Right forelimb (tissue), 1 donor: ENCODE measurements at places on chromosomes 5 and 9.

GRCh38 chr5:174953871-174954270, 229.5 kb downstream of the MSX2 start:
- no peak for DNase-seq

DNA sequence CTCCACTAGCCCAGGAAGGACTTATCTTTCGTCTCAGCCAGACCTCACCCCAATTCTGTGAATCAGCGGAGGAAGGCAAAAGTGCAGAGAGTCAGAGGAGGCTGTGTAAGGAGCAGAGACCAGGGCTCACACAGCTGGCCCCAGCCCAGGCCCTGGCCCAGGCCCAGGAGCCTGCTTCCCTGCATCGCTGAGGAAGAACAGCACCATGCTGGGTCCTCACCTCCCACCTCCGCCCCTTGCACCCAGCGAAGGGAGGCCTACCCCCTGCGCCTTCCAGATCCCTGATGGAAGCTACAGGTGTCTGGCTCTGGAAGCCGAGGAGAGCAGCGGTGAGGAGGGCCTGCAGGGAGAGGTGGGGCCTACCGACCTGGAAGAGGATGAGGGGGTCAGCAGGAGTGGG, 22.3 kb upstream of the SYNPO start:
- DNase-seq, result no peak

DNA sequence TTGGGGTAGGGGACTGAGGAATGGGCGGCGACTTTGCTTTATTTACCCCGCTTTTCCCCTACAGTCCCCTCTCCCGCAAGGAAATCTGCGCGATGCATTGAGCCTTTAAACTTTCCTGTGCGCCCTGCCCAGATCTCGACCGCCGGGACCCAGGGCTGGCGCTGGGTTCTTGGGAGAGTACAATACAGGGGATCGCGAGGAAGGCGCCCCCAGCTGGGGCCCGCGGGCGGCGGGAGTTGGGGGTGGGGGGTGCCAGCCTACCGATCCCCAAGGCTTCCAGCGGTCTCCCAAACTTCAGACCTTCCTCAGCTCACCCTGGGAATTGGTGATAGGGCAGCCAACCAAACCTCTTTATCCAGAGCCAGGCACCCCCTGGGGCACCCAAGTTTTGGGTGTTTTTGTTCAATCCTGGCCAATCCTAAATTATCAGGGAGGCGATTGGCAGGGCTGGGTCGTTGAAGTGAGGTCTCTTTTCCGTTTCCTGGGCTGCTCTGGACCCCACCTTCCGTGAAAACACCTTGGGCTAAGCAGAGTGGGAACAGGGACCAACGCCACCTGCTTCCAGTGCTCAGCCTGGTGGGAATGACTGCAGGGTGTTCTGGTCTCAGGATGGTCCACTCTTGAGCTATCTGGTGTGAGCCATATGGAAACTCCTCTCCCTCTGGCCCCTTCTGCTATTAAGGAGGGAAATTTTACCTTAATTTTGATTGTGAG, 51.4 kb upstream of the DAB2IP start:
- no peak for DNase-seq

GRCh38 chr9:109143881-109144562, 23.0 kb downstream of the FRRS1L start:
- no peak for DNase-seq

- no peak for DNase-seq
Observed at GRCh38 chr5:11905206-11905605, 960 bp upstream of the CTNND2 start.

GRCh38 chr5:131196331-131196730, 25.6 kb downstream of the LYRM7 start:
- no peak for DNase-seq

DNA sequence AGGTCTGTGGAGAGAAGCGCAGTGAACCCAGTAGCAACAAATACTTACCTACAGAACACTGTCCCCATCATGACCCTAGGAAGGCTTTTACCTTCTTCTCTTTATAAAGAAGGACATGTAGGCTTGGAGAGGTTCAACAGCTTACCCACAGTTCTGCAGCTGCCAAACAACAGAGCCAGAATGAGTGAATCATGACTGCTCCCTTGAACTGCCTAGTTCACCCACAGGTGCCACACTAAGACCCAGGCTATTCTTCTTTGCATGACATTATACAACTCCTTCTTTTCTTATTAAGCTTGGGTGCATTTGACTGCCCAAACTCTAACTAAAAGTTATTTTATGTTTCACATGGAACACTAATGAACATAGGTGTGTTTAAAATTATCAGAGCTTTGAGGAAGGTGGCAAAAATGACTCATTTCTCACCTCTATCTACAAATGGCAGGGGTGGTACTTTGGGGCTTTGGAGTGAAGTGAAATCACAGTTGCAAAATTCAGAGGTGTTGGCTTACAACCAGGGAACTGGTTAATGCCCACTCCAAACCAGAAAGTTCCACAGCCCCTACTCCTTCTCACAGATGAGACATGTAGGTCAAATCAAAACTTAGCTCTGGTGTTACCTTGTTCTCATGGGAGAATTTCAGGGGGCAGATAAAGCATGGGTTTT, 201.6 kb downstream of the SEMA6A start:
- DNase-seq, result no peak

- DNase-seq, result no peak
Observed at GRCh38 chr5:130159968-130160367, 255.7 kb downstream of the CHSY3 start.

- no peak for DNase-seq
Observed at GRCh38 chr9:130333041-130333711, 67.6 kb downstream of the HMCN2 start.

GRCh38 chr5:104967806-104968410, 1405.3 kb upstream of the NUDT12 start:
- DNase-seq, result no peak

- peak; percentile 15 for DNase-seq
Observed at GRCh38 chr9:137959641-137960411, 82.2 kb downstream of the CACNA1B start.

DNA sequence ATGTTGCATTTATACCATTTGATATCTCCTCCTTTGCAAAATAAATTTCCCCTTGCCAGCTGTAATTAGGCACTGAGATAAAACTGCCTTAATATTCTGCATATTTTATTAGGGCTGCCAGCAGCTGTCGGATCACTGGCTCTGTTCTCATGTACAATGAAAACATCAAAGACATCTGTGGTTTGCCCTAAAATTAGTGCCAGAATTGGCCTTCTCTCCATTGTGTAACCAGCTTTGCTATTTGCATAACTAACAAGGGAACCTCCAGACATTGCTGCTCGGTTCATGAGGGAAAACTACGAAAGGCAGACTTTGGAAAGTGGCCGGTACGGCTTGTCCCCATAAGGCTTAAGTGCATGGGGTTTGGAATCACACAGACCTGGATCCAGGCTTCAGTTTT, 45.5 kb upstream of the KIF2A start:
- DNase-seq, result no peak

DNA sequence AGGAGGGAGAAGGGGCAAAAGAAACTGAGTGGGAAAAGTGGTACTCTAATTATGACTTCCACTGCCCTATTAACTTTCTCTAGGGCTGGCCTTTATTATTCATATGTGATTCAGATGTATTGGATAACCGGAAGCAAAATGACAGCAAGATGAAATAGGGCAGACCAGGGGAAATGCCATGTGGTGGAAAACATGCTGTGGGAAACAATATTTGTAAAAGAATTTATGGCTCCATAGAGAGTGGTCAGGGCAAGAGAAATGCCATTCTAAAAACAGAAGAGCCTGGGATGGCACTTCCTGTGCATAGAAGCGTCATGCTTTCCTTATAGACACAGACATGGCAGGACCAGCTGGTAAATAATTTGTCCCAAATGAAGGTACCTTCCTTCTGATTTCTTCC, 67.7 kb downstream of the MEGF10 start:
- DNase-seq, result no peak

GRCh38 chr9:81416476-81417298, 272.7 kb downstream of the TLE1 start:
- no peak for DNase-seq

DNA sequence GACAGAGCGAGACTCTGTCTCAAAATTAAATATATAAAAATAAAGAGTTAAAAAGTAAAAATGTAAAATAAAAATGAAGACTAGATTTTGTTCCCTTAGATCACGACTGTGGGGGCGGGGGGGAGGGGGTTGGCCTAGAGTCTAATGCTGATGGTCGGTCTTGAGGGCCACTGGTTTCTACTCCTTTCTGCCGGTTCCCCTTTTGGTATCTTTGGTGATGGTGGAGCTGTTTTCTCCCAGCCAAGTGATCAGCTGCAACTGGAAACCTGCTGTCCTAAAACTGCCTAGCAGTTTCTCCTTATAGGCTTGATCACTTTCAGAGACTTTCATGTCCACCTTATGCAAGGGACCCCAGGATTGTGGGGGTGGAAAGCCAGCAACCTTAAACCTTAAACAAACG, 1.1 kb downstream of the SRD5A1 start:
- no peak for DNase-seq

GRCh38 chr5:9207817-9208418, 338.0 kb downstream of the SEMA5A start:
- DNase-seq, result no peak

DNA sequence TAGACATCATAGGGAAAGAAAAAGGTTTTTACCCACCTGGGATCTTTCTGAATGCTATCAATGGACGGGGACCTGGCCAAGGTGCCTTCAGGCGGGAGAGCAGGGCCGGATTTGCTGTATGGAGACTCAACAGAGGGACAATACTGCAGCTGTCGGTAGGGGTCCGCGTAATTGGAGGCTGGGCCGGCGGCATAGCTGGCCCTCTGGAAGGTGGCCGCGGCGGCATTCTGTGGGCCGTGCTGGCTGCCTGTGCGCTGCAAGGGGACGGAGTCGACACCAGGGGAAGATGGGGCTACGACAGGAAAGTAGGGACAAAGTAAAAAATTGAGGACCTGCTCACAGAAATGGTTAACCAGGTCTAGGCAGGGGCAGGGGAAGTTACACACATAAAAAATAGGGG, 557.9 kb downstream of the CTNND2 start:
- DNase-seq, result no peak

DNA sequence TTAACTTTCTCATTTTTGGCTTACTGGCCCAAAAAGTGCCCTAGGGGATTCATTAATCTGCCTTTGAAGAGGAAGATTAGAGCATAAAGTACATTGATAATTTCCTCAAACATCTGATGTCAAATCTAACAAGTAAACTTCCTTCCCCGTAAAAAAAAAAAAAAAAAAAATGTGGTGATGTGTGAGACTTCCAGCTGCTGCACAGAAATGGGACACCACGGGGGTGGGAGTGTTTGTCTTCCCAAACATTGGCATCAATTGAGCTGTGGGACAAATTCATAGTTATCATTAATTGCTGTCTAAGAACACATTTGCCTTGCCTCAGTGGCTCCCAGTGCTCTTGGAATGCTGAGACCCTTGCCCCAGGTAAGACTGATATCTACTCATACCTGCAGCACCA, 149.6 kb downstream of the ADAMTS12 start:
- no peak for DNase-seq

DNA sequence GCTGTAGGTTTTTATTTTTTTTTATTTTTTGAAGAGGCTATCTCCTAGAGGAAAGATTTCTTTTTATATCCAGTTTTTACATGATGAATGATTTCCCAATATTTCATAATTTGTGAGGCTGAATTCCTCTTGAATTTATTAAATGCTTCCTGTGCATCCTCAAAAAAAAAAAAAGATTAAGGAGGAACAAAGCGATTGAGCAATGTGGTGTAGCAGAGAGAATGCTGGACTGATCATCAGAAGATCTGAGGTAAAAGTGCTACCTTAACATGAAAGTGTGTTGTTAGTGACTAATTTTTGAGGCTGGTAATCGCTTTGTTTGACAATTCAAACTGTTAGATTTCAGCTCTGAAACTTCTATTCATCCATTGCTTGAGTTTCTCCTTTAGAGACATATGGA, 125.1 kb downstream of the ESM1 start:
- no peak for DNase-seq

DNA sequence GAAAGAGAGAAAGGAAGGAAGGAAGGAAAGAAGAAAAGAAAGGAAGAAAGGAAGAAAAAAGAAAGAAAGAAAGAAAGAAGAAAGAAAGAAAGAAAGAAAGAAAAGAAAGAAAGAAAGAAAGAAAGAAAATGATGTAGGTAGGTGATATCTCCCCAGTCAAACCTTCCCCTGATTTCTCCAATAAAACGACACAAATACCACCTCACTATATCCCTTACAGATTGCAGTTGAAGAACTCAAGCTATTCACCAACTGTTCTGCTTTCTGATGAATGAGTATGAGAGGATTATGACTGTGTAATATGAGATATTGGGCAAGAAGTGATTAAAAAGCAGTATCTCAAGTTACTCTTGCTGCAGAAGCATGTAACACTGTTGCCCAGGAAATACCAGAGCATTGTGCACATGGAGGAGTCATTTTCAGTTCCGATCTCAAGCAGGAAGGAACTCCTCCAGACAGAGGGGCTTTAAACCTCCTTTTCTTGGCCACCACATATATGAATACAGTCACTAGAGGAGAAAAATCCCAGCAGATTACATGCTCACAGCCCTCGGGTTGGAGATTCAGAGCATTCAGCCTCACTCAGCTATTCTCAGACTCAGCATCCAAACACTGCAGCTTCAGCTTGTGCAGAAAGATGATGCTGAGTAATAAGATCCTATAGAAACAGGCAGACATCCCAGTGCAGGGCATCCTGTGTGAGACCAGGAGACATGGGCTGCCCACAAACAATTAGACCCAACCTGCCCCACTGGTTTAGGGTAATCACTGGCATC, 61.4 kb downstream of the UGCG start:
- peak; percentile 54 for DNase-seq

- peak; percentile 22 for DNase-seq
Observed at GRCh38 chr5:1734271-1734907, 65.2 kb downstream of the MRPL36 start.

DNA sequence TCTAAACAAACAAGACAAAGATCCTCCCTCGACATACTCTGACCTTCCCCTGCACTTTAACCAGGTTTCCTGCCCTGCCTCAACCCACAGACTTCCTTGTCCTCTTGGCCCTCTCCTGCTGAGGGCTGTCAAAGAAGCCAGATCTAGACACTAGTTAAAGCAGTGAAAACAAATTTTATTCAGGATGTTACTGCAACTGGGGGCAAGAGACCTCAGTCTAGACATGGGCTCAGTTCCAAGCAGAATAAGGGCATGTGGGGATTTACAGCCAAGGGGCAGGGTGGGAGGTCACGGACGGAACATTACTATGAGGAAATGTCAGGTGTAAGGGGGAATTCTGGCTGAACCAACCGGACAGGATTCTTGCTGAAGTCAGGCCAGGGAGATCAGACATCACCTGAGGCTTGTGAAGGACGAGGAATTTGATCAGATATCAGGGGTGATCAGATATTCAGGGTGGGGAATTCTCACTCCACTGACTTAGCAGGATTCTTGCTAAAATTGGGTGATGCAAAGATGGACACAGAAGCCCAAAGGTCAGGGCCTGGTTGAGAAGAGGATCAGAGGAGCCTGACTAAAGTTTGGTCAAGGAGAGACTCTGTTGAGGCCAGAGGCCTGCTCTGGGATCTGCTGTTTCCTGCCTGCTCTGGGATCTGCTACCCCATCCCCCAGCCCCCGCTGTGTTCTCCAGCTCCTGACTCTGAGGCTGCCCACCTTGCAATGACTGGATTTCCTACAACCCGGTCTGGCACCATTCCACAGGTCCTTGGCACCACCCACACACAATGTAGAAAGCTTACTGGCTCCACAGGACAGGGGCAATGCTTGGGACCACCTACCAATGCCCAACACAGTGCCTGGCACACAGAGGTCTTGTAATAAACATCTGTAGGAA, 21.5 kb downstream of the GABBR2 start:
- DNase-seq, result no peak

GRCh38 chr9:12993466-12993865, 218.6 kb downstream of the LURAP1L start:
- no peak for DNase-seq

- peak; percentile 73 for DNase-seq
Observed at GRCh38 chr9:137740312-137740711, 121.5 kb downstream of the EHMT1 start.
